ENCODE measurements at places on chromosomes 3 and 15.

- no peak for DNase-seq
These were observed 10.9 kb downstream of the PLCD1 start for GRCh38 chr3:38018296-38019266.

DNA sequence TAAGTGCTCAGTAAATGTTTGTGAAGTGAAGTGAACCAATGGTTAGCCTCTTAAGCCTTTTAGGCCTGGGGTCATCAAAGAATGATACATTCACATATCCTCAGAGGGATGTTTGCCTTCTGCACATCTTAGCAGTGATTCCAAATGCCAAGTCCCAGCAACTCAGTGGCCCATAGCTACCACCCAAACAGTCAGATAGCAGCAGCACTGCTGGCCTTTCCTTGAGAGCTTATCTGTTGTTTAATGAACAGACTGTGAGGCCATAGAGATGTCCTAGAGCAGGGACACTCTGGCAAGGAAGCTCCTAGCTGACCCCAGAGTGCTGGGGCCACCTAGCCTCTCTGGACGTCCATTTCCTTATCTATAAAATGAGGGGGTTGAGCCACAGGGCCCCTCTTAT is 86.8 kb downstream of the CYP19A1 start:
- DNase-seq: no peak

DNA sequence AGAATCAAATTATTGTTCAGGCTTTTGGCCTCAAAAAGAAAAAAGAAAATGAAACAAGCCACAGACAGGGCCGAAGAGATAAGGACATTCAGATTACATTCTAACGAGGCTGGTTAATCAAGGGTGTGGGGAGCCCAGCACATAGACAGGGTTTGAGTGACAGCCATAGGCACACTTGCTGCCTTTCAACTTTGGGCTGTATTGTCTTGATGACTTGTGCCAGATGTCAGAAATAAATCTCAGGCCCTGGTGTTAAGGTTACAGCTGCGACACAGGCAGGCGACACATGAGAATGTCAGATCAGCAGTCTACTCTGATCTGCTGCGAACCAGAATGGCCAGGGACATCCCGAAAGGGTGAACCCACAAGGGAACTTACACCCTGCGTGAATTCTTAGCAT is 231.2 kb upstream of the ARRDC4 start:
- no peak for DNase-seq

DNA sequence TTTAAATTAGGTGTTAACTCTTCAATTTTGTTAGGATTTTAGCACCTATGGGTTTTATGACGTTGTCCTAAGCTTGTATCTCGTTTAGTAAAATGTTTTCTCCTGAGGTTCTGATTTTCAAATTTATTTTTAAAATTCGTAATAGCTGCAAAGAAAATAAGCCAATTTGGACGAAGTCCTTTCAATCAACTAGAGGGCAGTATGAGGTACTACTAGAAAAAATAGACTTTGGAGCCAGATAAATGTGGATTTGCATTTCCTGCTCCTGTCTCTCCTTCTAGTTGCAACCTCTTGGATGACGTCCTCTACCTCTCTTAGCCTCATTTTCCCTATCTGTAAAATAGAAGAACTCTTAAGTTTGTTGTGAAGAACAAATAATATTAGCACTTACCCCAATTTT is 81.1 kb downstream of the SLTM start:
- no peak for DNase-seq

DNA sequence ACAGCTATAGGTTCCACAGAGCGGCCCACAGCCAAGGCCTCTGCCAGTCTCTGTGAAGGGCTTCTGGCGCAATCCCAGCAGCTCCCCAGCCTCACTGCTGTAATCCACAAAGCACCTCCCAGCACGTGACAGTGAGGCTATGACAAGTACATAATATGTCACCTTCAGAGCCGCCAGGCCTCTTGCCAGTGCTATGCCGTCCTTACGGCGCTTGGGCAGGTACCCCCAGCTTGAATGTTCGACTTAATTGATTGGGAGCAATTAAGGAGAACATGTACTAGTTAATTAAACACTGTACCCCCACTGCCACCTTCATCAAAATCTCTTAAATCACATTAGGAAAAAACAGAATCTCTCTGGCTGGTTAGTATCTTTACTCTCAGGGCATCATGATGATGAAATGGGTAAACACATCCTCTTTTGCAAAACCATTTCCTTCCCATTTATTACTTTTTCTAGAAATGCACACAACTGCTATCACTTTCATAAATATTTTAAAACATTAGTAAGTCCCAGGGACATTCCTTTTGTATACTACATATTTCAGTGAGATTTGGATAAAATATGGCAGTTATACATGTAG is 169.9 kb downstream of the XXYLT1 start:
- DNase-seq: no peak

DNA sequence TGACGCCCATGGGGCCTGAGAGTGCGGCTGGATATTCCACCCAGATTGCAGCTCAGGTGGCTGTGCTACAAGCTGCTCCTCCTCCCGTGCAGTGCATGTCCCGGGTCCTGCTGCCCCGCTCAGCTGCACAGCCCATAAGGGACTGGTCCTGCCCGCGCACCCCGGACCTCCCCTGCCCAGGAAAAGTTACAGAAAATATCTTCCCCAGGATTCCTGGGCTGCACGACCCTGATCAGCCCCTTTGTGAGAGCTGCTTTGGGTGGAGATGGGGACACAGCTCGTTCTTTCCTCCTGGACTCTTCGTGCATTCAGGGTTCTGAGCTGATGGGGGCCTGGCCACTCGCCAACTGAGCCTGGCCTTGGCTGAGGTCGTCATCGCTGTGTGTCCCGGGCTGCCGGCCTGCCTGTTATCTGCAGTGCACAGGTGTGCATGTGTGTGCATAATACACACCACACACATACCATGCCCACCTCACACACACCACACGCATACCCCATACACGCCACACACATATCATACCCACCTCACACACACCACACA is 28.8 kb downstream of the APBA2 start:
- DNase-seq: no peak

GRCh38 chr15:95684126-95684525 is 646.4 kb upstream of the NR2F2 start:
- DNase-seq: no peak

DNA sequence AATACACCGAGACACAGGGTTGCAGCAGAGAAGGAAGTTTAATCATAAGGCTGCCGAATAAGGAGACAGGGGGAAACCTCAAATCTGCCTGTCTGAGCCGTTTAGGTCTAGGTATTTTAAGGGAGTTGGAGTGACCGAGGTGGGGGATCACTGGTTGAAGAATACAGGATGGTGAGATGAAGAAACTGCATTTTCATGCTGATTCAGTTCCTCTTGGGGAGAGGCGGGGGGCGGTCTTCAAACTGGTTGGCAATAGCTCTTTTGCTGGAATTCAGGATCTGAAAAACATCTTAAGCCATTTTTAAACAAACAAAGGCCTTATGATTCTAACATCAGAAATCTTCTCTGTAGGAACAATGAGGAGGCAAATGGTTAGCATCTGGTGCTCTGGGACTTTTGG is 699.5 kb upstream of the CFAP20DC start:
- no peak for DNase-seq

DNA sequence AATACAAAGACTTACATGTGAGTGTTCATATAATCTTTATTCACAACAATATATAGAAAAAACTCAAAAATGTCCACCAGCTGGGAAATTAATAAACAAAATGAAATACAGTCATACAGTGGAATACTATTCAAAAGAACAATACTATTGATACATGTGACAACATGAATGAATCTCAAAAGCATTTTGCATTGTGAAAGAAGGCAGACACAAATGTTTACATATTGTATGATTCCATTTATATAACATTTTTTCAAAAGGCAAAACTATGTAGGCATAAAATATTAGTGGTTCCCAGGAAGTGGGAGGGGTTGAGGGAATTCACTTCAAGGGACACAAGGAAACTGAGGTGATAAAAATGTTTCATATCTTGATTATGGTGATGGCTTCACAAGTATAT is 303.2 kb downstream of the CTNNB1 start:
- no peak for DNase-seq

DNA sequence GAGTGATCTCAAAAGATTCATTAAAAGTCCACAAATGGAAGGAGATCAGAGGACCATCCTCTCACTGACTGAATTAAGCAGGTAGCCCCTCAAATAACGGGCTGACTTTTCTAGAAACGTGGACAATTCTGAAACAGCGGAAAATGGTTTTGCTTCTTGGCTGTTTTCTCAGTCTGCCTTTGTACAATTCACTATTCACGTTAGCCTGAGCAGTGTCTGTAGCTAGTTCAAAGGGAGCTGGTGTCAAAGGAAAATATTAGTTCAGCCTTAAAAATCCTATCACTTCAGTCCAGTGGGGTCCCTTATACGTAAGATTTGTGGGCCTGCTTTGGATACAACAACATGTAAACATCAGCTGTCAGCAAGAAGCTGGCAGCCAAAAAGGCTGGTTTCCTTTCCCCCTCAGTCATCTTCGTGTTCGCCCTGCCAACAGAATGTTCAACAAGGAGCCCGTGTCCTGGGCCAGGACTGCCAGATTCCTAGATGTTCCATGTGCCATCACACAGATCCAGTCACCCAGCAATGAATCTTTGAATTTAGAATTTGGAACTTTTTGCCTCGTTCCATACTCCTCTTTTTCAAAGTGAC is 19.3 kb downstream of the LMCD1 start:
- DNase-seq: no peak

DNA sequence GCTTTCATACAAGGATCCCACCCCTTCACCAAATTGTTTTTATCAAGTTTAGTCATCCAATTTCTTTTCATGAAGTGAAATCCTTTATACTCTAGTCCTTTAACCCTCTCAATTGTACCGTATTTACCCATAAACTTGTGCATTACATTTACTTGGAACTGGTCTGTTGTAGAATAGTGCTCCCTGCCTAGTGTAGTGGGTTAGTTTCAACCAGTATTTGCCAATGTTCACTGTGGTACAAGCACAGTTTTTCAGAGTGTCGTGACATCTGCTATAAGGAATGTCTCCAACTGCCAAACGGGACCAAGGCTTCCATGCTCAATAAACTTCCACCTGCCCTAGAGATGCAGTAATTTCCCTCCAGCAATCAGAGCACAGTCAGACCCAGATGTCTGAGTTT is 211.9 kb downstream of the KCNAB1 start:
- no peak for DNase-seq

DNA sequence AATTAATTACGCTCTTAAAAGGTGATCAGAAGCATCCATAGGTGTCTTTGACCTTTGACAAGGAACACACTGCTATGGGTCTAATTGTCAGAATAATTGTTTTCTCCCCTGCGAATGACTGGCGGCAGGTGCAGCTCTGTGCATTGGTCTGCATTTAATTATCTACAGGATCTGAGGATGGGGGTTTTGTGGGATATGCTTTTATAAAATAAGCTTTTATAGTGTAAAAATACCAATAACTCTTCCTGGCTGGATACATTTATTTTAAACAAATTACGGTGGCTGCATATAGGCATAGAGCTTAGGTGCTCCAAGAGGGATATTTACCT is 201.6 kb upstream of the RGMA start:
- no peak for DNase-seq

DNA sequence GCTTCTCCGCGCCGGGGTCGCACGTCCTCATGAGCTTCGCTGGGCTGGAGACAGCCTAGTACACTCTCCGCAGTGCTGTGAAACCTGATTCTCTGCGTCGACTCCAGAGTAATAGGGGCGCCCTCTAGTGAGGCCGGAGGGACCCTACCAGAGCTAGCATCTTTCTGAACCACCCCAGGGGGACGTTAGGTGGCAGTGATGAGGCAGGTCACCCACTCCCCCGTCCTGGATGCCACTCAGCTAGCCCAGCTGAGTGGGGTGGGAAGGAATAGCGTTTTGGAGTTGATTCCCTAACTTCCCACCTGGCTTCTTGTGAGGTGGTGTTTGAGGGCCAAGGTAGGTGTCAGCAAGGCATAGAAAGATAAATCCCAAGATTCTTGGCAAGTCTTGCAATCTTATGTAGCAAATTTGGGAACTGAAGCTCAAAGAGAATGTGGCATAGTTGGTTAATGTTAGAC is 4.0 kb downstream of the DUOXA2 start:
- peak; percentile 95 for DNase-seq

DNA sequence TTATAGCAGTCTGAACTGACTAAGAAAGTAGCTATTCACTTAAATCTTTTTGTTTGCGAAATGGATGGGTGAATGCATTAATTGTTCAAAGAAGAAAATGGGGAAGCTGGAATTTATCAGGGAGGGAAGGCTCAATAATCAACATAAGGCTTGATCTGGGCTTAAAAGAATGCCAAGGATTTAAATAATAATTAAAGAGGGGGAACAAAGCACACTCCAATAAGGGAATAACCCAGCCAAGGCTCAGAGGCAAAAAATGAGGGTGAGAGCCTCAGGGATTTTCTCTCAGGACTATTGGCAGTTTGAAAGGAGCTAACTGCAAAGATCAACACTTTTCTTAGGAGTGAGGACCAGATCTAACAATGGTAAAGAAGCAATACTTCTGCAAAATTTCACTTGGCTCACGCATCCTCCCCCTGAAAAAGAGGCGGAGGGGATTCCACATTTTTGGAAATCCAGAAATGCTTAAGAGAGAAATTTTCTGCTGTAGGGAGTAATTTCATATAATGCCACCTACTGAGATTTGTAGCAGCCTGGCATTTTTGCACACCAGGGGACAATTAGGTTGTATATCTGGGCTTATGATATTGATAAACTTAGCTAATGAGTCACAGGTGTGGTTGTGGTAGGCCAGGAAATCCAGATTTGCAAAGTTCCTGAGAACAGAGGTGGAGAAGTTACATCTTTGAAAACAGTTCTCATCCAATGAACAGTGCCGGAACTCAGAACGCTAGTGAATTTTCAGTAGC is 405.1 kb downstream of the TUSC7 start:
- DNase-seq: no peak

DNA sequence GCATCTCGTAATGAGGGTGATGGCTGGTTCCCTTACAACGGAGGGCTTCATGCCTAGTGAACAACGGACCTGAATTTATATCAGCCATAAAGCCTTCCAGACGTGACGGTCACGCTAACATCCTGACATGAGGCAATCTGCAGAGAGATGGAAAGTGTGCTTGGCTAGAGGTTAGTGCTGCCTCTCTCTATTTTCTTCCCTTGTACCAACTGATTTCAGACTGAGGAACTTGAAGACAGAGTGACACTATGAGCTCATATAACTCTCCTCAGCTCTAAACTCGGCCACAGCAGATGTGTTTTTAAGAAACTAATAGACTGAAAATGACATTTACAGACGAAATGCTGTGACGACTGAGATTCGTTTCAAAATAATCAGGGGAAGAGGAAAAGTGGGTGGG is 122.4 kb downstream of the XXYLT1 start:
- DNase-seq: no peak

DNA sequence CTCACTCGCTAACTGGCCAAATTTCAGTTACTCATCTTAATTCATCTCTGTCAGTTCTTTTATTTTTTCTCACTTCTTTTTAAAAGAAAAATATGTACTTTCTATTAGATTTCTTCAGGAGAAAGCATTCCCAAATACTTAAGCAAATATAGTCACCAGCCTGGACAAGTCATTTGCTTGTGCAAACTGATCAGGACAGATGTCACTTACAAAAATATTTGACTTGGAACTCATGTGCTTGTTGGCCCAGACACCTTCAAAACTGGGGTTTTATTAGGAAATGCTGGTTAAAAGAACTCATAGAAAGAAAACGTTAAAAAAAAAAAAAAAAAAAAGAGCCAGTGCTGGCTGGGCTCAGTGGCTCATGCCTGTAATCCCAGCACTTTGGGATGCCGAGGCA is 31.3 kb upstream of the FOXP1 start:
- DNase-seq: no peak

- DNase-seq: no peak
These were observed 6.6 kb upstream of the MUSTN1 start for GRCh38 chr3:52841211-52841980.

- DNase-seq: no peak
These were observed 97.5 kb downstream of the GOLIM4 start for GRCh38 chr3:167998253-167998652.

- no peak for DNase-seq
These were observed 7.3 kb downstream of the ILDR1 start for GRCh38 chr3:122014741-122015140.
